Activated CD8-positive, alpha-beta T cell treated with anti-CD3 and anti-CD28 coated beads, Interleukin-2, amount 10 ng/mL, durations not matched to agents 7 days and 5 days (primary cell): ENCODE measurements at places on chromosomes 13 and 19. TPM values are rescaled to one million over a fixed set of nuclear protein-coding genes. Genes with fewer than 3 reads are reported as not detected.

OR2Z1 gene
- not detected for total RNA-seq

DNA sequence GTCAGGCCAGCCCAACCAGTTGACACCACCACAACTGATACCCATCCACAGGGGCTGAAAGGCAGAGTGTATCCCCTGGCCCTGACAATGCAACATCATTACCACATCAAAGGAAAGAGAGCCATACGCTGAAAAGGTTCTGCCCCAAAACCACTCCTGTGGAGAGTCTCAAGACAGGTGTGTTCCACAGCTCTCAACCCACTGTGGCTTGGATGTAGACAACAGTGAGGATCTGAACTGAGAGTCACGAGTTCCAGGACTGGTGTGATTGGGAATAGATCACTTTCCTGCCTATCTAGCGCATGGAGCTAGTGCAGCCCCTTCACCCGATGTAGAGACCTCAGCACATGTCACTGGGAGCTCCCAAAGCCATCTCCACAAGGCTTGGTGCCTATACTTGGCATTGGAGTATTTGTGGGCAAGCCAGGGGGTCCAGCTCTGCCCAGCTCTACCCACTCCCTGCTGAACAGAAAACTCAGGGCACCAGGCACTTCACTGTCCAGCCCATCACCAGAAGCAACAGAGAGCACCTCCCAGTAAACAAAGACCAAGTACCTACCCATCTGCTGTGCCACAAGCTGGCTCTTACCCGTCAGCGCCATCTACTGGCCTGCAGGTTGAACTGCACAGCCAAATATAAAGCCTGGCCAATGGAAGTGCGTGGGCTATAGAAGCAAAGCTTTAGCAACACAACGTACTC lies 579.5 kb downstream of the UQCRFS1 start:
- DNase-seq, result peak; percentile 63

- DNase-seq, result no peak
Measured at GRCh38 chr13:63463782-63464610, 2048.3 kb upstream of the PCDH20 start.

RFX1 gene
- total RNA-seq, result 15.9 TPM

- DNase-seq, result no peak
Measured at GRCh38 chr13:77351315-77351714, 24.4 kb upstream of the MYCBP2 start.

A1BG gene
- 14.9 TPM for total RNA-seq

GRCh38 chr13:99280166-99280565 lies 22.0 kb upstream of the GPR18 start:
- DNase-seq, result no peak

GRCh38 chr13:110877737-110878258 lies 37.1 kb downstream of the ANKRD10 start:
- no peak for DNase-seq

PDX1 gene
- not detected for total RNA-seq

POGLUT2 gene
- total RNA-seq, result 12.5 TPM

GRCh38 chr13:23466144-23467002 lies 32.9 kb upstream of the SACS start:
- peak; percentile 74 for DNase-seq

WDR87 gene
- total RNA-seq, result not detected
